ENCODE measurements at places on chromosomes 6 and 20.

DNA sequence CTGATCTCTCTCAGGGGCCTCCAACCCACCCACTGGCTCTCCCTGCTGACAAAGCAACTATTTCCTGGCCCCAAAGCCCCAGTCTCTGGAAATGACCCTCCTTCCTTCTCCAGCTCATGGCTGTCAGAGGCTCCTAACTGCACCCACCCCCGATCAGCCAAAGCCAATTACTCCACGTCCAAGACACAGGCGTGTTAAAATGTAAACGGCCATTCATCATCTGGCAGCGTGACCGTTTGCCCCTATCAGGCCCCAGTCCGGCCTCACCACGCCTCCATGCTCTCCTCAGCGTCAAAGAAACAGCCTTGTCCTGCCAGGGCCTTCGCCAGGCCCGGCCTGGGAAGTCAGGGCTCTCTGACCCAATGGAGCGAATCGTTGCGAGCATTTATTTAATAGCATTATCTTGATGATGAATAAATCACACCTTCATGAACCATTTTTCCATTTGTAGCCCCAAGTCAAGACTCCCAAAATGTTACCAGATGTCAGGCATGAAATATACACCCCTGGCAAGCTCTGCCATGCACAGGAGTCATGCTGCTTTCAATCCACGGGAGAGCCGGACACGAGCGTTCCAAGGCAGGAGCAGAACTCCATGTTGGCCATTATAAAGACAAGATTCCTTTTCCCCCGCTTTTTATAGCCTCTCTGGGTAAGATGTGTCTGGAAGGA is 17.7 kb downstream of the RIPOR3 start:
- DNase-seq: no peak

DNA sequence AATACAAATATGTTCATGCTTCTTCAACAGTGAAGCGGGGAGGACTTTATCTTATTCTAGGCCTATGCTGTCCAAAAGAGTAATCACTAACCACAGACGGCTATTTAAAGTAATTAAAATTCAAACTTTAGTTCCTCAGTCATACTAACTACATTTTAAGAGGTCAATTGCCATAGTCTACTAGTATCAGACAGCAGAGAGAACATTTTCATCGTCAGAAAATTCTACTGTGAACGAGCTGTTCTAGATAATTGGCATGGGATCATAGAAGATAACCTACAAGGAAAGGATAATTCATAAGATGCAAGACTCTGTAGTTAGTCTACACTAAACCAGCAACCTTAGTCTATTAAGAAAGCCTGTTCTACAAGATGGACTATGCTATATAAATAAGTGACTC is 44.4 kb downstream of the PRKN start:
- DNase-seq: no peak

DNA sequence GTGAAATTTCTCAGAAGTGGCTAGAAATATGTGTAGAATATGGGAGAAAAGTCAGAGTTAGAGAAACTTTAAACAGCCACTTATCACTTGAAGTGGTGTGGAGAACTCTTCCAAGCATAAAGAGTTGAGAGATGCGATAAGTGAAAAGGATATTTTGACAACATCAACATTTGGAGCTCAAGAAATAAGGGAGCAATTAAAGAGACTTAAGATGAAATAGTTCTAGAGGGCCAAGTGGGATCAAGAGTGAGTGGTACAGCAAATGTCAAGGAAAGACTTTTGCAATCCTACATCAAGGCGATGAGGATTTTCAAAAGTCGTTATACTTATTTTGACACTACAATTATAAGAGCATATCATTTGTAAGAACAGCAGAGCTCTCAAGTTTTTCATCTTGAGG is 9.6 kb downstream of the RSPH4A start:
- no peak for DNase-seq

GRCh38 chr20:4445784-4446183 is 275.9 kb upstream of the PRND start:
- no peak for DNase-seq

- no peak for DNase-seq
These were observed 70.4 kb upstream of the SYNJ2 start for GRCh38 chr6:157911278-157911677.

- no peak for DNase-seq
These were observed 121.9 kb downstream of the ARID1B start for GRCh38 chr6:156899071-156899470.

DNA sequence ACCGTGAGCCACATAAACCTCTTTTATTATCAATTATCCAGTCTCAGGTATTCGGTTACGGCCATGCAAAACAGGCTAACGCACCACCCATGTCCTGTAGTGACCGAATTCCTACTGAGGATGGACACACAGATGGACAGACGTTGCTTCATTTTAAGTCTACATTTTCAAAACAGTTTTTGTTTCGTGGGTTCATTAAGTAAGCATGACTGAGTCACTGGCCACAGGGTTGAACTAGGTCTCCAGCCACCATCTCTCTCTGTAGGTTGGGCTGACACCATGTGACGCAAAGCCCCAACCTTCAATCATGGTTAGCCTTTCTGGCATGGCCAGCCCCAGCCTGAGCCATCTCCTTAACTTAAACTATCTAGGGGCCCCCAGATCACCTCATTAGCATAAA is 110.0 kb upstream of the SLC22A23 start:
- DNase-seq: no peak

- no peak for DNase-seq
These were observed 191.6 kb upstream of the MCHR2 start for GRCh38 chr6:100185615-100186014.

- DNase-seq: no peak
These were observed 327.2 kb downstream of the HTR1B start for GRCh38 chr6:77136086-77136485.

DNA sequence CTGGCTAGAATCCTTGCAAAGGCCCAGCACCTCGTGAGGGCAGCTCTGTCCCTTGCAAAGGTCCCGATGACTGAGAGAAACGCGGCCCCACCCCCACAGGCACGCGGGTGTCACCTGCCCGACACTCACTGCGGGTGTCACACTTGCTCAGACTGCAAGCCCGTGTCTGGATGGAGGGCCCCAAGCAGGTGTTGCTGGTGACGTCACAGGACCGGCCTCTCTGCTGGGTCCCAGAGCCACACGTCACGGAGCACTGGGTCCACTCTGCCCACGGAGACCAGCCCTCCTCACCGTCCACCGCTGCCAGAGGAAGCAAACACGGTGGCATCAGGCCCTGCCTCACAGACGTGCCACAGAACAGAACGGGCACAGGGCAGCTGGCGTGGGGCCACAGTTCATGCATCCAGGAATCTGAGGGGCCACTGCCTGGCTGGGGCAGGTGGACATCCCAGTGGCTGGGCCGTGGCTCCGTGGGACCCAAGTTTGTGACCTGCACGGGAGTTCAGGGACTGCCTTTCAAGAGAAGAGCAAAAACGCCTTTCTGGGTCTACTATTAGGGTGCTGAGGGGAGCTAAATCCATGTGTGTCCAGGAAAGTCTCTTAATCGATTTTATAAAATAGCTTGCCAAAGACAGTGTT is 16.0 kb downstream of the THBS2 start:
- no peak for DNase-seq

- no peak for DNase-seq
These were observed 56.2 kb downstream of the GFOD1 start for GRCh38 chr6:13431059-13431656.

DNA sequence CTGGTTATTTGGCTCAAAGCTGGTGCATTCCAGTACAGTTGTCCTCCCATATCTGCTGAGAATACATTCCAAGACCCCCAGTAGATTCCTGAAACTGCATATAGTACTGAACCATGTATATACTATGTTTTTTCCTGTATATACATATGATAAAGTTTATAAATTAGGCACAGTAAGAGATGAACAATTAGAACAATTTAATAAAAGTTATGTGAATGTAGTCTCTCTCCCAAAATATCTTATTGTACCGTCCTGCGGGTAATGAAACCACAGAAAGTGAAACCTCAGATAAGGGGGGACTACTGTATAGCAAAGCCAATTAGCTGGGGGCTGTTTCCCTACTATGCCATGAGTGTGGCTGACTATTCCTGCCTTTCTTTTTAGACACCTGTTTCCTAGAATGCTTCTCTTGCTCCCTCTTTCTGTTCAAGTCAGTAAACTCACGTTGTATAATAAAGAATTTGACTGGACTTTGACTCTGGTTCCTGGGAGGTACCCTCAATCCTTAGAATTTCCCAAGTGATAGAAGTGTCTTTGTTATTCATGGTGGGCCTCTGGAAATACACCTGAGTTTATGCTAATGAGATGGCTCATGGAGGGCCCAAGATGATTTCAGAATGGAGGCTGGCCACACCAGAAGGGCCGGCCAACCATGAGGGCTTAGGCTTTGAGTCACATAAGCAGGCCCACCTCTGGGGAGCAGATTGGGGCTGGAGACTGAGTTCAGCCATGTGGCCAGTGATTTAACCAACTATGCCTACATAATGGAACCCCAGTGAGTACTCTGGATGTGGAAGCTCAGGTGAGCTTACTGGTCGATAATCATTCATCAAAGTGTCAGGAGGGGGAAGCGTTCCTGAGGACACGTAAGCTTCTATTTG is 689 bp upstream of the BLOC1S5 start:
- DNase-seq: no peak

DNA sequence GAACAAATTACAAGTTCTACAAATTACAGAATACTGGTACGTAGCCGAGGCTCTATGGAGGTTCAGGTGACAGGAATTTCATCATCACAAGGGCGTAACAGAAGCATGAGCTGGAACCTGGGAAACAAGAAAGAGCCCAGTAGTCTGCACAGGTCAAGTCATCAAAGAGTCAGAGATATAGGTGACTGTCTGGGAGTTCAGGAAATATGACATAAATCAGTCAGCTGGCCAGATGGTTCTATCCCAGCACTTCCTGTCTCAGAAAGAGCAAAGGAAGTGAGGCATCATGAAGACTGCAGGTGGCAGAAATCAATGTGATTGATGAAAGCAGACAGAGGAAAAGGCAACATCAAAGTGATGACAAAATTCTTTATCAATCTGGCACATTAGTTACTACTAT is 23.3 kb downstream of the MYCT1 start:
- no peak for DNase-seq

DNA sequence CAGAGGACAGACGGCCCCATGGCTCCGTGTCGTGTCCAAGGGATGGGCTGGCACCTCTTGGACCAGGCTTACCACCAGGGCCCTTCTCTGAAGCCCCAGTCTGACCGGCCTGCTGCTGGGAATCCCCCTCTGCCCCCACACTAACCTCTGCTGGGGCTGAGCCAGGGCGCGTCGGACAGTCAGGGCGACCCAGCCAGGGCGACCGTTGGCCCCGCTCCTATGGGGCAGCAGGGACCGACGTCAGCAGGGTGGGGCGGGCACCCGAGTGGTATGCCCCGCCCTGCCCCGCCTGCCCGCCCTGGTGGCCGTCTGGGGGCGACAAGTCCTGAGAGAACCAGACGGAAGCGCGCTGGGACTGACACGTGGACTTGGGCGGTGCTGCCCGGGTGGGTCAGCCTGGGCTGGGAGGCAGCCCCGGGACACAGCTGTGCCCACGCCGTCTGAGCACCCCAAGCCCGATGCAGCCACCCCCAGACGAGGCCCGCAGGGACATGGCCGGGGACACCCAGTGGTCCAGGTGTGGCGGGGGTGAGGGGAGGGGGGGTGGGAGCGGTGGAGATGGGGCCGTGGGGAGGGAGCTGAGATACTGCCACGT is at the start of gene SLC17A9:
TSS of gene SLC17A9 (plus strand) at position 337 of the 595 bp plus-strand sequence. CDS start at position 459, 122 bp downstream.
- no peak for DNase-seq

DNA sequence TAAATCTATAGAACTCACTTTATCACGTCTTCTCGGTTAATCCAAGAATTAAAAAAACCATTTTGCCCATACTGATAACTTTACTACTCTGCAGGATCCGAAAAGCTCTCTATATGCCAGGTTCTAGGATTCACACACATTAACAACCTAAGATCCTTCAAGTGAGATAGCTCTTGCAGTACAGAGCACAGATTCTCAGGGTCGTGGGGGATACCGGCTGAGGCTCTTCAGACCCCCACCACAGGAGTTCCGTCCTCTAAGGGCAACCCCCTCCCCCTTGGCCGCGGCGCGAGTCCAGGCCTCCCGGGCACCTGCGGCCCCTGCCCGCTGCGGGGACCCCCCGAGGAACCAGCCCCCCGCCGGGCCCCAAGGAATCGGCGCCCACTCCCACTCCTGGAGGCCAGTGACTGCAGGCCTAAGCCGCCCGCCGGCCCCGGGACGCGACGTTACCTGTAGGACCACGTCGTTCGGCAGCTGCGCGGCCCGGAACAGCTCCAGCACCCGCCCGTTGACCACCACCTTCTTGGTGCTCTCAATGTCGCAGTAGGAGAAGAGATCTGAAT is 892 bp downstream of the REPS1 start:
- DNase-seq: no peak

- no peak for DNase-seq
These were observed 691 bp downstream of the SLC22A7 start for GRCh38 chr6:43298565-43299337.

- DNase-seq: no peak
These were observed 15.4 kb downstream of the TAAR1 start for GRCh38 chr6:132643547-132643946.

- no peak for DNase-seq
These were observed 40.9 kb upstream of the FLRT3 start for GRCh38 chr20:14378326-14378725.

DNA sequence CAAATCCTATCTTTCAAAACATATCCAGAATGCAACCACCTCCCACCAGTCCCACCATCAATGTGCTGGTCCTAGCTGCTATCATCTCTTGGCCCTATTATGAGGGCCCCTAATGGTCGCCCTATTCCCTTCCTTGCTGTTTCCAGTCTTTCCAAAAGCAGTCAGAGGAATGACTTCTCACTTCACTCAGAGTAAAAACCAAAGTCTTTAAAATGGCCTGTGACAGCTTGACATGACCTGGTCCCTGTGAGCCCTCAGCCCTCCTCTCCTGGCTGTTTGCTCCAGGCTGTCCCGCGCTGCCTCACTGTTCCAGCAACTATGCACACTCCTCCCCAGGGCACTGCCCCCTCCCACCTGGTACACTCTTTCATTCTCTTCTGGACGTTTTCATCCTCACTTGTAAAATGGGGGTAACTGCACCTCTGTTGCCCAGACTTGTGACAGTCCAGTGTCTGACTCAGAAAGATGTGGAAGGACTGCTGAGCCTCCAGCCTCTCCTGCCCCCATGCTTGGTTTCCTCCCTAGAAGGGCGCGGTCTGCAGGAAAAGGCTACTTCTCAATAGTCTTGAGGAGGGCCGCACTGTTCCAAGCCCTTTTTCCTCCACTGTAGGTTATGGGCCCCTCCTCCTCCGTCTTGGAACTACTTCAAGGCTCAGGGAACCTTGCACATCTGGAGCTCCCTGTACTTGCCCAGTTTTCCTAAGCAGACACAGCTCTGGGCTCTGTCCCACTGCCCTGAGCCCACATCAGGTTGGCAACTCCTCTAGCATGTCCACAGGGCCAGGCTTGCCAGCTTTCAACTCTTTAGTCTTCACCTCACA is 64.7 kb downstream of the MYH7B start:
- no peak for DNase-seq

DNA sequence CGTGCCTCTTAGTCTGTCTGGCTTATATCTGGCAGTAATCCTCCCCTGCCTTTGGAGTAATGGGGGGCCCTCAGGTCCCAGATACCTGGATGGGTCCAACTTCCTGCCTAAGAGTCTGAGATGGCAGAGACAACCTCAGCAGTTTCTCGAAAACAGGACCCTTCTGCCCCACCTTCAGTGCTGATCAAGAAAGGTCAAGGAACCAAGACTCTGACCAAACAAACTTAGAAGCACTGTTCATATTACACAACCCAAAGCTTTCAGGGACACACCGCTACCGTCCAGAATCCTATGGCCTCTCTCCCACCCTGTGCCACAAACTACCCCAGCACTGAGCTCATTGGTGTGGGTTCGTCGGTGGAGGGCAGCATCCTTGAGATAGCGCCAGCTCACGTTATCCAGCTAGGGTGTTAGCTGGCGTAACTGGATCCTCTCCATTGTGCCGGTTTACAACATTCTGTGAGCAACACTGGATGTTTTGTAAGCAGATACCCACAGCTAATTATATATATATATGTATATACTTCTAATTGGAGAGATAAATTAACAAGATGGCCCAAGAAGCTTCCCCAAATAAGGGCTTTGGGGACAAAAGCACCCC is 7.6 kb upstream of the TMC2 start:
- no peak for DNase-seq
